ENCODE measurements at places on chromosomes 11 and 22.

GRCh38 chr11:57905439-57905838 lies 118.2 kb upstream of the OR9Q1 start:
- DNase-seq, result no peak

- DNase-seq, result no peak
These were observed 23.0 kb downstream of the KCNE3 start for GRCh38 chr11:74444173-74444826.

DNA sequence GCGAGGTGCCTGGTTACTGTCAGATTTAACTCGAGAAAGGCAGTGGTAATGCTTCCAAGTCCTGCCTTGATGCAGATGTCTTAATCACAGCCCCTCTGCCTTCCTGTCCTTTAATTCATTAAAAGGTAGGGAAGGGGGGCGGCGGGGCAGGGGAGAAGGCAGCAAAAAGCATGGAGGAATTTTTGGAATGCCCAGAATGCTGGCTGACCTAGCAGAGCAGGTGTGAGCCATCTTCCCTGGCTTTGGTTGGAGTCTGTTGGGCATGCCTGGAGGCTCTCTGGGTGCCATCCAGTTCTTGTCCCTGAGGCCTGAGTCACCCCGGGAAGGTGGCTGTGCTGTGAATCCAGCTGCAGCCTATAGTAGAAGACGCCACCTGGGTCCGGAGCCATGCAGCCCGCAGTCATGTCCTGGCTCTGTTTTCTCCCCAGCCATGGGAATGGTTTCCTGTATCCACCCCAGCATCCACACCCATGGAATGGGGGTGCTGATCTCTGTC lies 15.6 kb downstream of the KIAA1671 start:
- DNase-seq, result peak; percentile 68

DNA sequence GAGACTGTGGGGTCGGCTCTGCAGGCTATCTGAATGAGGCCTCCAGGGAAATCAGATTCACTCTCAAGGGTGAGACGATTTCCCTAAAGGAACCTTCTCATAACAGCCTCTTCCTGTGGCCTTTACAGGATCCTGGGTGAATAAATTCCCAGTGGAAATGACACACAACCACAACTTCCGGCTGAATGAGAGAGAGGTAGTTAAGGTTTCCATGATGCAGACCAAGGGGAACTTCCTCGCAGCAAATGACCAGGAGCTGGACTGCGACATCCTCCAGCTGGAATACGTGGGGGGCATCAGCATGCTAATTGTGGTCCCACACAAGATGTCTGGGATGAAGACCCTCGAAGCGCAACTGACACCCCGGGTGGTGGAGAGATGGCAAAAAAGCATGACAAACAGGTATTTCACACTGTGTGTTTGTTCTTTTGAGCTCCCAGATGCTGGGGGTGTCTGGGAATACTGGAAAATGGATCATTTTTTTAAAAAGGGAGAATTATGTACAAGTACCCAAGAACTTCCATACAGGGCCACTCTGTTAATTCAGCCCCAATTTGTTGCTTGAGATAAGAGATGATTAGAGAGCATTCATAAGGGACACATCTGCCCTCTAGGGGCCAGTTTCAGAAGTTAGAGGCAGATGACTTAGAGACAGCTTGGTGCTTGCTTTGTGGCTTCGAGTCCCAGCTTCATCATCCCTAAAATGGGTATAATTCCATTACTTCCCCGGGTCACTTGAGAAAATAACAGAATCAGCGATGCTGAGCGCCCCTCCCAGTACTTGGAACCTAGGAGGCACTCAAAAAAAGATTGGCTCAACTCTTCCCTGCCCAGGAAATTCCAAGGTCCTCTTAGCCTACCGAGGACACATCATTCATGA lies 10.2 kb downstream of the SERPIND1 start:
- DNase-seq, result peak; percentile 90

GRCh38 chr11:76892306-76892705 lies 31.6 kb downstream of the ACER3 start:
- no peak for DNase-seq

DNA sequence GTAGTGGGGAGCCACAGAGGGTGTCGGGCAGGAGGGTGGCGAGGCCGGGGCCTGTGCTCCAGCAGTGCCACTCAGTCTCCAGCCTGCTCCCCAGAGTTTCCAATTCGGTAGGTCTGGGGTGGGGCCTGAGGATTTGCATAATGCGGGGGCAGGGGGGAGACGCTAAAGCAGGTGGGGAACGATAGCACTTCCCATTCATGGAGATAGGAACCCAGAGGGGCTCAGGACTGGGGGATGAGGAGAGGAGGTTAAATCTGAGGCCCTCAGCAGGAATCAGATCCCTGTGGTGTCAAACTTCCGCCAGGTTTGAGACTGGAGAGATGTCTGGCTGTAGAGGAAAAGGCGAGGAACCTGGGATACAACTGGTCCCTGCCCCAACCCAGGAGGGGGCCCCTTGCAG lies 29.8 kb downstream of the WNT11 start:
- no peak for DNase-seq

DNA sequence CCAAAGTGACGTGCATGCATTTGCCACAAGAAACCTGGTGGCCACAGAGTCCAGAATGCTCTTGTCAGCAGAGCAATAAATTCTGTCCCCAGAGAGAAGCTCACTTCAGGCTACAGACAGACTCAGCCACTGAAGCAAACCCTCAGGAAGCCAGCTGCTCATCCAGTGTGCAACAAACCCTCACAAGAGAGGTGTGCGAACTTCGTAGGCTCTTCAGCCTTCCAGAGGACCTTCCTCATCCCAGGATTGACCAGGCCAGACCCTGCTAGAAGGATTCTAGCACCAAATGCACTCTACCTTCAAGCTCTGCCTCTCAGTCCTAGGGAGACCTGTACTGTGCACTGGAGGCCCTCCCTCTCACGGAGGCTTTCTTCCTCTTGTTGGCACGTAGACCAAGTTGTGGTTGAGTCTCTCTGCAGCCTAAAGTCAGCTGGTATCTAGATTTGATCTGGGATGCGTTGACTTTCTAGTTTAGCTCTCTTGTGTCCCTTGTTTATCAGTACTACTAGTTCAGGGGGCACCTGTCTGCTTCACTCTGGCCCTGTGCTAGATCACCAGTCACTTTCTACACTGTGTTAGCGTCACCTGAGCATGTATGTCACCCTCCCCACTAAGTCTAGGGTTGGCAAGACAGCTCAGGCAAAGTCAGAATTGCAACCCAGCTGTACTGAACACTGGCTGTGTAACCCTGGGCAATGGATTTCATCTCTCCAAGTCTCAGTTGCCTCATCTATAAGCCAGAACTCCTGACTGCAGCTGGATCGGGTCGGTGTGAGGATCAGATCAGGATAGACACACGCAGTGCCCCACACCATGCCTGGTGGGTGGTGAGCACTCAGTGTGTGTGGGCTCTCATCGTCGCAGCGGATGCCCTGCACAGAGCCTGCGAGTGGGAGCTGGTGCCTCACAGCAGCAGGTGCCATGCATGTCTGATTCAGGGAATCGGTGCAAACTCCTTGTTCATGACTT lies 22.1 kb upstream of the TMPRSS13 start:
- DNase-seq, result no peak

GRCh38 chr11:100501450-100501849 lies 185.6 kb upstream of the ARHGAP42 start:
- DNase-seq, result no peak

- no peak for DNase-seq
These were observed 95.4 kb downstream of the TIMP3 start for GRCh38 chr22:32896891-32897290.

DNA sequence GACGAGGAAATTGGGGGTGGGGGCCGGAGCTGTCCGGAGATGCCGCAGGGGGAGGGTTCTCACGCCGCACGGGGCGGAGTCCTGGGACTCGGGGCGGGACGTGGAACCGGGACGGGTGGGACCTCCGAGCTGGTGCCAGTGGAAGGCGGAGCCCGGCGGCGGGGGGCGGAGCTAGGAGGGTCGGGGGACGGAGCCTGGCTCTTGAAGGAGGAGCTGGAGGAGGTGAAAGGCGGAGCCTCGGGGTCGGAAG lies 271 bp downstream of the FKBP2 start:
- peak; percentile 99 for DNase-seq

DNA sequence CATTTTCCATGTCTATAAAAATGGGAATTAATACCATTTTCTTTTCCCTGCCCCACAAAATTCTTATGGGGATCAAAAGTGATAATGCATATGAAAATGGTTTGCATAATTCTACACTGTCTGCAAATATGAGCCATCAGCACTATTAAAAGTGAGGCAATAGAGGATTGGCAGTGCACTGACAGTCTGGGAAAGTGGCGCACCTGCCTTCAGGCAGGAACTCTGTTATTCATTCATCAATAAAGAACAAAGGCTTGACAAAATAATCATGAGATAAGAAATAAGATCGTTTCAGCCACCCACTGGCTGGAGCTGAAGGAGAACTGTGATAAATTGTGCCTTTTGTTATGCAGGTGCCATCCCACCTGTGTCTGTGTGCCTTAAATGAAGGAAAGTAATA lies 49.5 kb downstream of the ARFGAP2 start:
- no peak for DNase-seq

GRCh38 chr11:130006929-130007328 lies 4.3 kb upstream of the PRDM10 start:
- DNase-seq, result no peak

DNA sequence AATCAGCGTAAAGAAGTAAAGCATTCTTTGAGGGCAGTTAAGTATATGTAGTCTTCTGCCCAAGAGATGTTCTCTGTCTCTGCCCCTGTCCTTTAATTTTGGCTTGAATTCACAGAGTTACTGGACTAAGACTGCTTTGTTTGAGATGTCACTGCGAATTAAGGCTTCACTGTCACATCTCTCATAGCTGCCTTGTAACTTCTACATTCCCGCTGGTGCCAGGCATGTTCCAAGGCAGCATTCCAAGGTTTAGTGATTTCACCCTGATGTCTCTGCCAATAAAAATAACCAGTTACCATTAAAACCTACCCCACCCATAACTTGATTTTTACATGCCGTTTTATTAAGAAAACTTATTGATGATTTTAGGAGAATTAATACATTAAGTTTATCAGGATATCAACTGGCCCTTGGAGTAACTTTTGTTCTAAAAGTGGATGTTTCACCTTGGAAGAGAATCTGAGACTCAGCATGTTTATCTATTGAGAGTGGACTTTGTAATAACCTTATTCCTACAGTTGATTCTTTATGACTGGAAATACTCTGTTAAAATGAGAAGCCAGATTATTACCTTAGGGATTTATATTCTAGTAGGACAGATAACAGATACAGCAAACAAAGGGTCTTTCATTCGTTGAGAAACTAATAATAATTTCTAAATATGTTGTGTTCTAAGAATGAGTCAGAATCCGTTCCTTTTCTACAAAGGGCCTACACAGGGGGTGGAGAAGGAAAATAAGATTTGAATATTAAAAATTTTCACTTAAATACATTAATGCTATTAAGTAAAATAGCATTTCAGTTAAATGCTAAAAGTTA lies 110.2 kb downstream of the UVRAG start:
- DNase-seq, result peak; percentile 87

Data from osteoblast (primary cell).